Memory B cell (primary cell): ENCODE measurements at places on chromosomes 1 and 21.

- no peak for DNase-seq
These were observed 63.7 kb downstream of the MAP10 start for GRCh38 chr1:232868793-232869491.

- DNase-seq = no peak
These were observed 5.1 kb upstream of the HMGCS2 start for GRCh38 chr1:119773711-119774241.

GRCh38 chr1:67201891-67202290 lies 35.6 kb downstream of the IL23R start:
- DNase-seq = no peak

DNA sequence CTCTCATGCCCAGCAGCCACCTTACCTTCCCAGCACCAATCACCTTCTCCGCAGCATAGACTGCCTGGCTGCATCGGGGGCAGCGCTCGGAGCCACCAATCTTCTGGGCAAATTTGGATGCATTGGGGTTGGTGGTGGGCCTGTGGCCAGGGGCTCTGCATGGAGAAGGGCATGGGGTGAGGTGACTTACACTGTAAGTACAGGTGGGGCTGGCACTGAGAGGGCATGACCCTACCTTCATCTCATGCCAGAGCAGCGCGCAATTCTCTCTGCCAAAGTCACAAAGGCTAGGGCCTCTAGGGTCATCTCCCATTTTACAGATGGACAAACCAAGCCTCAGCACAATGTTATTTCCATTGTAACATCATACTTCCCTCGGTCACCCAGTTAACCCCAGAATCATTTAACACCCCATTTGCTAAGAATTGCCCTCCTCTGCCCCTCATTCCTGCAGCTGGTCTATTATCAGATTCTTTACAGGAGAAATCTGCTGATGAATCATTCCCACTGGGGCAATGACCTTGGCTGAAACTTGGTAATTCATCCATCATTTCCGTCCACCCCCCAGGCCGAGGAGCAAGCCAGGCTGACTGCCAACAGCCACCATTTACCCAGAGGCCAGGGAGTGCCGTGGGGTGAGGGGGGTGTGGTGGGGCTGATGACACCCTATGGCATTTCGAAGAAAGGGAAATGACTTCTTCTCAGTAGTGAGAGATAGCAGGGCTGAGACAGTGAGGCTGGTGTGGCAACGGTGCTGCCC lies 17.9 kb downstream of the CSRP1 start:
- DNase-seq = no peak

GRCh38 chr1:6491480-6491962 lies at the start of gene PLEKHG5:
TSS of gene PLEKHG5 (minus strand) at chr1:6491667. CDS start at chr1:6477571, 14,096 bp downstream.
- no peak for DNase-seq

- no peak for DNase-seq
These were observed 31.5 kb downstream of the PALMD start for GRCh38 chr1:99677416-99677815.

GRCh38 chr1:185291652-185292051 lies 25.4 kb downstream of the IVNS1ABP start:
- no peak for DNase-seq

DNA sequence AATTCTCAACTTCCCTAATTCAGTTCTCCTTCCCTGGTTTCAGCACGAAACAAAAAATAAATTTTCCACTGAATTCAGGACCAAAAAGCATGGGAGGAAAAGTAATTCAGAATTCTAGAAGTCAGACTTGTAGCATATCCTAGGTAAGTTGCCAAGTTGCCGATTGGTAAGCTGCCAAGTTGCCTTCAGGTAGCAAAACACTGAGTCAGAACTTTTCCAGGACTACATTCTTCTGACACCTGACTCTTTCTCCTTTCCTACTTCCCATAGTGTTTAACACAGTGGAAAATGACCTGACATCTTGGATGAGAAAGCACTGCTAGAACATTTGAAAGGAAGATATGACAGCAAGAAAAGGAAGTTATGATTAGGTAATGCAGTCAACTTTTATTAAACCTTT lies 322.8 kb downstream of the SPATA17 start:
- DNase-seq = no peak

DNA sequence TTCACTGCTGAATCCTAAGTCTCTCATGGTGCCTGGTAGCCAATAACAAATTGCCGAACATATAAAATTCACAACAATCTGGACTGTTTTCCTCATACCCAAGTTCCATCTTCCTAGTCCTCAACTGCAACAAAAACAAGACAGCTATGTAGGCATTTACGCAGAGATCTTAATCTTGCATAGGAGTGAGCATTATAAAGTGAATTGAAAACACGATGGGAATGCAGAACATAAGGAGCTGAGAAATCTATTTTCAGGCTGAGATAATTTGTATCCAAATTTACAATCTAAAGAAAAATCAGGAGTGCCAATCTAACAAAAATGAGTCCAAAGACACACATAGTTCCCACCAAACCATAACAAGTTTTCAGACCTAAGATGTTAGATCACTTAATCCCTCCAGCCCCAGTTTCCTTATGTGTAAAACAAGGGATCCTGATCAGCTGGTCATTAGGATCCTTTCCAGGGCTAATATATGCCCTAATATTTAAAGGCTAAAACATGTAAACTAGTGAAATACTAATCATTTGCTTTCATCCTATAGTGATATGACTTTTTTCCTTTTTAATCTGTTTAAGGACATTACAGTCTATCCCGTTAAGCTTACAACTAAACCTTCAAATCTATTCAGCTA lies 1.9 kb downstream of the SLC16A1 start:
- DNase-seq = no peak

- no peak for DNase-seq
These were observed 76.6 kb downstream of the NOS1AP start for GRCh38 chr1:162145966-162146696.

- DNase-seq = no peak
These were observed 206.0 kb downstream of the LYPLAL1 start for GRCh38 chr1:219379691-219380090.

GRCh38 chr1:43382027-43382779 lies 7.4 kb downstream of the MED8 start:
- no peak for DNase-seq

DNA sequence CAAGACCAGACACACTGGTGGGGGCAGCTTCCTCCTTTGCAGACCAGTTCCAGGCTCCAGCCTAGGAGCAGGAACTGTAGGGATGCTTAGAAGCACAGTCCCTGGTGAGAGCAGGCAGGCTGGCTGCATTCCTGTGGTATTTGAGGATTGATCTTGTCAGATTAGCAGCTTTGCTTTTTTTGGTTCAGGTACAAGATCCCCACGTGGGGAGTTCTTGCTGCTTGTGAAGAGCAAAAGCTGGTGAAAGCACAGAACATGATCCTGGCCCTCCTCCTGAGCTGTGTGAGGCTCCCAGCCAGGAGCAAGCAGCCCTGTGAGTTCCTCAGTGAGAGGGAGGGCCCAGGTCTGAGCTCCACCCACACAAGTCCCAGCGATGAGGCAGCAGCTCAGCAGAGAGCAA lies 75.3 kb upstream of the ARTN start:
- no peak for DNase-seq

DNA sequence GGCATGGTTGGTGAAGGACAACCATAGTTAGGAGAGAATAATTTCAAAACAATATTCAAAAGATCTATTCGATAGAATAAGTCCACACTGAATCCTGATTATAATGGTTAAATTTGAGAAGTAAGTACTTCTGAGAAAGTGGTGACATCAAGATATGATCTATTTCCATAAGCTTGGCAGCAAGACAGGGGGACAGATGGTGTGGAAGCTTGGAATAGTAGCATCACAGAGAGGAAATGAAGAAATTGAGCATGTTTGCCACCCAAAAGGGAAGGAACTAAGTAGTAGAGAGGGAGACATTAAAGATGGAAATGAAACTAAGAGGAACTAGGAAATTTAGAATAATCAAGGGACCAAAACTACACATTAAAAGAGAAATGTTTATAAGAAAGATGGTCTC lies 94.5 kb downstream of the OLFM3 start:
- no peak for DNase-seq

- no peak for DNase-seq
These were observed 20.9 kb upstream of the AGL start for GRCh38 chr1:99829269-99829668.

GRCh38 chr1:116506132-116507004 lies 64.5 kb downstream of the CD58 start:
- no peak for DNase-seq

- DNase-seq = no peak
These were observed 2.6 kb upstream of the HES5 start for GRCh38 chr1:2532485-2533160.

DNA sequence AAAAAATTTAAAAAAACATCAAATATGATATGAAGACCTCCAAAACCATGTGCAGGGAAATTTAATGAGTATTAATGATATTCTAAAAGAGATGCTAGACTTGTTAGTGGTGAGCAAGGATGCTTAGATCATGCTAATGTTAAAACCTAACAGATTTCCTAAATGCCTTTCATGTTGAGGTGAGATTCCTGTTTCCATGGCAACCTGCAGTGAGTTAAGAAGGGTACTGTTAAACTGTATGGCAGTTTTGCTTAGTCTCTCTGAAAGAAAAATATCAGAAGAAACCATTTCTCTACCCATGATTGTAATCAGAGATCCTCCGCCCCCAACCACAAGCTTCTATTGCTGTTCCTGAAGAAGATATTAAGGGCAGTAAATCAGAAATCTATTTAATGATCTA lies 321.6 kb upstream of the LRRC7 start:
- no peak for DNase-seq

DNA sequence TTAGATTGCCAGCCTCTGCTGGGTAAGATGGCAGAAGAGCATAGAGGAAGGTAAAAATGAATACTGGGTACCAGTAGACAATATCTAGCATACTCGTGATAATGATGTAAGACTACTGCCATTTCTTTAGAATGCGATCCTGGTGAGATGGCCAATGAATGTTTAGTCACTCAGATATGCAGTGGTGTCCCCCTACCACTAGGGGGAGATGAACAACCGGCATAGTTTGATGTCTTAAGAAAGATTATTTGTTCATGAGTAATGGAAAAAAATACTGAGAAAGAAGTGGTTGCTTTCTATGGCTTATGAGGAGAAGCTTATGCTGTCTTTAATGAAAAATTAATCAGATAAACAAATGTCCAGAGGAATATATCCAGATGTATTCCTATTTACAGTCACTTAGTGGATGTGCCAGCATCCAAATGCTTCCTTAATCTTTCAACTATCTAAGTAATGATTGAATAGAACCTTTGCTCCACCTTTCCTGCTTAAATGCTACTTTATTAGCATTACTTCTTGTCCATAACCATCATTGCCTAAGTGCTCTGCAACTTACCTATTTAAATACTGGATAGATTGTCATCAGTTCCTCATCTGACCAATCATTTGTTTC lies 256.6 kb downstream of the ST6GALNAC3 start:
- DNase-seq = peak; percentile 15

DNA sequence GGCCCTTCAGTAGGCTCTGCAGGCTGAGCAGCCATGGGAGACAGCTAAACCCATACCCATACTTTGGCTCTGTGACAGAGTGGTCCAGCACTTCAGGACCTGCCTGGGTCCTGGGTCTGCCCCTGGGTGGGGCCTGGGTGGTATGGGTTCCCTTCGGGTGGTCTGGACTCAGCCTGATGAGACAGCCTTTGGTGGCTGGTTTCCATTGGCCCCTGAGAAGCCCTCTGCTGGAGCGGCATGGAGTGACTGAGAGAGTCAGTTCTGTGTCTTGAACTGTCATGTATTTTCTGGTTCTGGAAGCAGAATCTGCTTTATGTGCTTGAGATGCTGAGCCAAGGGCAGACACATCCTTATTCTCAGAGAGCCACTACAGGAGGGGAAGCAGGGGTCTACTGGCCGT lies 31.3 kb upstream of the KCNA2 start:
- no peak for DNase-seq

- no peak for DNase-seq
These were observed 26.5 kb upstream of the MTR start for GRCh38 chr1:236768601-236769000.

GRCh38 chr1:40772146-40772955 lies 11.2 kb upstream of the KCNQ4 start:
- DNase-seq = no peak

DNA sequence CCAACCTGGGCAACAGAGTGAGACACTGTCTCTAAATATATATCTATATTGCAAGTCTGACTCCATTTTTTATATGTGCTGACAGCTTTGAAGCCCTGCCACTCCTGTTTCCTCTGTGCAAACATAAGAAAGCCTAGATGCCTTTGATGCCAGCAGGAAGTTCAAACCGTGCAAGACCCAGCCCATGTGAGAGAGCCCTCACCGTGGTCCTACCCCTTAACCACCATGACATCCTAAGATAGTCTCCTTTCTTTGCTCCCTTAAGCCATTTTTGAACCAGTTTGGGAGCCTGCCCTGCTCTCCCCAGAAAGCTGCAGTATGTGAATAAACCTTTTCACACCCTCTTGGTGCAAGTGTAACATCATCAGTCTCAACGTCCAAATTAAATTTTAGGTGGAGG lies 3.7 kb upstream of the DIPK1A start:
- DNase-seq = no peak

DNA sequence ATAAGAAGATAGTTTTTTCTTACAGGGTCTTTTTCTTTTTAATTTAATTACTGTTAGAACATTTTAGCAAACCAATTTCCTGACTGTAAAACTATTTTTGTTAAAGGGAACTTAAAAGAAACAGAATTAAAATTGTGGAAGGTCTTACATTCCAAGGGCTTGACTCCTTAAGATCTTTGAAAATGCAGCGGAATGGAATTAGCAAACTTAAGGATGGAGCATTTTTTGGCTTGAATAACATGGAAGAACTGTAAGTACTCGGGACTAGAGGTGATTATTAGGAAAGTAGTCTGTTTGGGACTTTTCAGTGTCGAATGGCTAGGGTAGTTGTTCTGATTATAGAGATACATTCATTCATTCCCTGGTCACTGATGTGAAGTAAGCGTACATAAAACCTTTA lies 21.5 kb downstream of the LRIG2 start:
- no peak for DNase-seq

- no peak for DNase-seq
These were observed 17.2 kb downstream of the DAP3 start for GRCh38 chr1:155706139-155706538.
